Stimulated activated CD8-positive, alpha-beta memory T cell treated with anti-CD3 and anti-CD28 coated beads, Interleukin-7, amount 100 ng/mL, for 1 hour (primary cell): ENCODE measurements at places on chromosomes 5 and 9.

- no peak for DNase-seq
Measured at GRCh38 chr9:111851553-111851952, 45.1 kb upstream of the UGCG start.

GRCh38 chr5:160048131-160048530 lies 39.2 kb downstream of the TTC1 start:
- no peak for DNase-seq

DNA sequence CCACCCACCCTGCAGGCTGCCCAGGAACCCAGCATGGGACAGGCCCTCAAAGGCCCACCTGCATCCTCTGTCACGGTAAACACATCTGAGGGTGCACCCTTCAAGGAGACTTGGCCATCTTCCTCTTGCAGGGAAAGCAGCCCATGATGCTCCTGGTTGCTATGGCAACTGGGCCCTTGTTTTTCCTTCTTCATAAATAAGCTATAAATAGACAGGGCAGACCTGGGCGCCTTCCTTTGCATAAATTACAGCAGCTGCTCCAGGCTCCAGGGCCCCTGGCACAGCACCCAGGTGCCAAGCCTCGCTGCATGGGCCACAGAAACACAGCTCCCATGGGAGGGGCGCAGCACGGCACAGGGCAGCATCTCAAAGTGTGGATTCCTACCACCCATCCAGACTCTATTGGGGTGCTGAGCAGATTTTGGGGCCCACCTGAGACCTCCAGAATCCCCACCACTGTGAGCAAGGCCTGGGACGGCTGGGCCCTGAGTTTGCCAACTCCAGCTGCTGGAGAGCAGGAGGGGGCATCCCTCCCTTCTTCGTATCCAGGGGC lies 5.8 kb upstream of the PSMB7 start:
- DNase-seq: no peak

DNA sequence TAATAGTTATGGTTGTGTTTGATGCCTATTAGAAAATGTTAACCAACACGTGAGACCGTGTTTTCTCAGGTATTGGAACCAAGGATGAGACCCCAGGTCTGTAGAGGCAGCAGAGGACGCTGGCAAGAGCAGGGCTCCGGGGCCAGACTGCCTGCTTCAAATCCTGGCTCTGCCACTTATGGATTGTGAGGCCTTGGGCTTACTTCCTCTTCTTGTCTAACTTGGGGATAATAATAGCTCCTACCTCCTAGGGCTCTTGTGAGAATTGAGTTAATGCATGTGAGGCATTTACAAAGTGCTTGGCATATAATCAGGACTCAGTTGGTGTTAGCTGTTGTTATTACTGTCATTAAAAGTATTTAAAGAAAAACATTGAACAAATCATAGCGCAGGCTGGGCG lies 85.5 kb upstream of the PITX1 start:
- DNase-seq: no peak

- no peak for DNase-seq
Measured at GRCh38 chr9:75939536-75940111, 49.2 kb downstream of the PCSK5 start.

DNA sequence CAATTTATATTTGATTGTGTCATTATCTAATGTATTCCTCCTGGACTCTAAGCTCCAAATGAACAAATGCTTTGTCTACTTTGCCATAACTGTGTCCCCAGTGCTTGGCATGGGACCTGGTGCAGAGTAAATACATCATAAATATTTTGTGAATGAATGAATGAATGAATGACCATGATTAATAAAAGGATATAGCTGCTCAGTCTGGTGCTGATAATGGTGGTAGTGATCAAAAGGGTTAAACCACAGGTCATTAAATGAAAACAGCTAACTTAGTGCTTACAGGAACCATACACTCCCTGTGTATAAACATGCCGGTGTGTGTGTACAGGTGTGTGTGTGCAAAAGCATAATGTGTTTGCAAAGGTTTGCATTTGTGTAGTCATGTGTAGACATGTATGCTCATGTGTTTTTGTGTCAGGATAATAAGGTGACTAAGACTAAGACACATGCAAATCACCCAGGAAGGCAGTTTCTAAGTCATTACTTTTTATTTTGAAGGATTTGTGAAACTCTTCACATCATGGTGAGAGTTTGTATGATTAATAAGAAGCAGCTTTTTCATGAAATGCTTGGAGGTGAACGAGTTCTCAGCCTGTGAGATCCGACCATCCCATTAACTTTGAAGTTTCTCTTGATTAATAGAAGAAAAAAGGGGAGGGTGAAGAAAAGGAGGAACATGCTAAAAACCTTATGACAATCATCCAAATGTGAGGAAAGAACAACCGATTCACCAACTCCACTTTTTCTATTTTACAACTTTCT lies 24.6 kb downstream of the SPARC start:
- no peak for DNase-seq

DNA sequence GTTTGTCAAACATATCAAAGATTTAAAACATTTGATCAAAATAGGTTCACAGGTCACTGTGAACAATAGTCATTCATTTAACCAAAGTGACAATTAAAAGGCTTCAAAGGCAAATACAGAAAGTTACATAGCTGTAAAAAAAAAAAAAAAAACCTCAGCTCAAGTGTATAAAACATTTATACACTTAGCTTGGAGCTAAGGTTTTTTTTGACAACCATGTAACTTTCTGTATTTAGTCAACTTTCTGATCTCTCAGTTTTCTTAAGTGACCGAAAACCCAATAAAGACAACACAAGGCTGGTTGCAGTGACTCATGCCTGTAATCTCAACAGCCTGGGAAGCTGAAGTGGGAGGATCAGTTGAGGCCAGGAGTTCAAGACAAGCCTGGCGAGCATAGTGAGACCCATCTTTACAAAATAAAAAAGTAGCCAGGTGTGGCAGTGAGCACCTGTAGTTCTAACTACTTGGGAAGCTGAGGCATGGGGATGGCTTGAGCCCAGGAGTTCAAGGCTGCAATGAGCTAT lies 16.4 kb upstream of the UBTD2 start:
- no peak for DNase-seq

GRCh38 chr9:20065796-20066700 lies 277.2 kb upstream of the SLC24A2 start:
- DNase-seq: no peak

GRCh38 chr9:26426551-26427131 lies 466.0 kb downstream of the CAAP1 start:
- DNase-seq: no peak

DNA sequence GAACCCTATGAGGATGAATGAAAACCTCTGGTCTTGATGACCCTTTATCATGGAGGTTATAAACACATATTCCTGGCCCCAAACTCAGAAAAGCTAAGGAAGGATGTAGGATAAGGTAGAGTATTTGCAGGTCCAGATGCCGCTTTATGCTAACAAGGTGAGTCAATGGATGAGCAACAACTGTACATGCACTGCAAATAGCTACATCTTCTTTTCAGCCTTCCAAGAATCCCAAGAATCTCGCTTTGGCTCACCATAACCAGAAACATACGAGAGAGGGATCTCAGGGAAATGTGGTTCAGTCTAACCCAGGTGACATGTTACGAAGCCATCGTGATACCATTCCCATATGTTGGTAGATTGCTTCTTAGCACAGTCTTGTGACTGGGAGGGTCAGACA lies 152.3 kb upstream of the ANKH start:
- DNase-seq: no peak

DNA sequence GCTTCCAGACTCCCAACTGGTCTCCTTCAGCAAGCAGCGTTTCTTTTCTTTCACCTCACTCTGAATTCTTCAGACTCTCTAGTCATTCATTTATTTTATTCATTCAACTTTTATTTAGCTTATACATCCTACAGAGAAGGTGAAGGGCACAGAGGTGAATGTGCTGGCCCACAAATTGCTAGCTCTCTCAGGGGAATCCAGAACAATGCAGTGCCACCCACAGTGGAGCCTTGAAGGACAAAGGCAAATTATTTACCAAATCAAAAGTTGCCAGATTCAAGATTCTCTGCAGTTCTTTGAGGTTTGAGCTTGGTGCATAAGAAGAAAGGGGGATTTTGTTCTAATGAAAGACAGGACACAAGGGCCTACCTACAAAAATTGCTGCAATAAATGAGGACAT lies 29.7 kb downstream of the GRIA1 start:
- DNase-seq: no peak

GRCh38 chr9:127794001-127794791 lies 8.4 kb downstream of the CDK9 start:
- no peak for DNase-seq

DNA sequence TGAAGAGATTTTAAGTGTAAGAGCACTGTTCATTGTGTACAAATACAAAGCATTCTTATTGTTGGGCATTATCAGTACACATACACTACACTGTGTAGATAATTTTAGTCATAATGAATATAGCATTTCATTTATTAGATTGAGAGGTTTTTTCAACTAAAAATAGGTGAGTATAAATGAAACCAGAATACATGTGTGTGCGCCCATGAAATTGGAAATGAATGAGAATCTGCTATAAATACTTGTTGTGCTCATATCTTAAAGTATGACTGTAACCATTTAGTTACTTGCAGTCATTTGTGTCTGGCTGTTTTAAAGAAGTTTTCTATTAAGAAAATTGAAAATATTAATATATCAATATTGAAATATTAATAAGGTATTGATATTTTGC lies 189.0 kb upstream of the MEF2C start:
- no peak for DNase-seq

DNA sequence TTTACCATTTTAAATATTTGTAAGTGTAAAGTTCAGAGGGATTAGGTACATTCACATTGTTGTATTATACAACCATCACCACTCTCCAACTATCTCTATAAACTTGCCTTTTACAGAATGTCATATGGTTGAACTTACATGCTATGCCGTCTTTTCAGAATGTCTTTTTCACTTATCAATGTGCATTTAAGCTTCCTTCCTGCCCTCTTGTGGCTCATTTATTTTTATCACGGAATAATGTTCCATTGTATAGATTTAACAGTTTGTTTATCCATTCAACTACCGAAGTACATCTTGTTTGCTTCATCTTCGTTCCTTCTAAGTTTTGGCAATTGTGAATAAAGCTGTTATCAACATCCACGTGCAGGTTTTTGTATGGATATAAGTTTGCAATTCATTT lies 133.3 kb upstream of the C6 start:
- DNase-seq: no peak

DNA sequence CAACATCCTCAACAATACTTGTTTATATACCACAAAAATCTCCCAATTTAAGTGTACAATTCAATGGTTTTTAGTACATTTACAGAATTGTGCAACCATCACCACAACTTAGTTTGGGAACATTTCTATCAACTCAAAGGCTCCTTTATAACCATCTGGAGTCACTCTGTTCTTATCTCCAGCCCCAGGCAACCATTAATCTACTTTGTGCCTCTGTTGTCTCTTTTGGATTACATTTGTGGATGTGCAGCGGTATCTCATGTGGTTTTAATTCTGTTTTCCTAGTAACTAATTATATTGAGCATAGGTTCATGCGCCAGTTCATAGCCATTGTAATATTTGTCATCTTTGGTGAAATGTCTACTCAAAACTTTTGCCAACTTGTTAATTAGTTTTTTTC lies 14.4 kb downstream of the ADAMTS19 start:
- DNase-seq: no peak

- peak; percentile 13 for DNase-seq
Measured at GRCh38 chr5:50667023-50667652, 701 bp downstream of the PARP8 start.

- no peak for DNase-seq
Measured at GRCh38 chr5:151870820-151871219, 53.8 kb downstream of the GLRA1 start.

- DNase-seq: no peak
Measured at GRCh38 chr5:111070272-111071134, 1.0 kb upstream of the TSLP start.

DNA sequence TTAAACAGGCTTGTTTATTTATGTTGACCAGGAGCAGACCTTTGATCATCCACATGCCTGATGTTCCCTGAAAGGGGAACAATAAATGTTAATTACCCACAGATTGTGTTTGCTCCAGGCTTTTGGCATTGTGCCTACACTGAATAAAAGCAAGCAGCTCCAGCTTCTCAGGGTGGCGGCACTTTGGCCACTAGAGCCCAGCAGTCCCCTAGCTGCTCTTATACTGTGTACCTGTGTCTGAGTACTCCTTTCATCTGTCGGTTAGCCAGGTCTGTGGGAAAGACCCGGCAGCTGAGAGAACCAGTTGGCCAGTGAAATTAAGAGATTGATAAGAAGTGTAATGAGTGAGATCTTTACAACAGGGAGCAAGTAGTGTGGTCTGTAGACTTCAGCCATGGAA lies 254.8 kb upstream of the FTMT start:
- DNase-seq: no peak

- no peak for DNase-seq
Measured at GRCh38 chr5:126351153-126351552, 72.1 kb upstream of the GRAMD2B start.

DNA sequence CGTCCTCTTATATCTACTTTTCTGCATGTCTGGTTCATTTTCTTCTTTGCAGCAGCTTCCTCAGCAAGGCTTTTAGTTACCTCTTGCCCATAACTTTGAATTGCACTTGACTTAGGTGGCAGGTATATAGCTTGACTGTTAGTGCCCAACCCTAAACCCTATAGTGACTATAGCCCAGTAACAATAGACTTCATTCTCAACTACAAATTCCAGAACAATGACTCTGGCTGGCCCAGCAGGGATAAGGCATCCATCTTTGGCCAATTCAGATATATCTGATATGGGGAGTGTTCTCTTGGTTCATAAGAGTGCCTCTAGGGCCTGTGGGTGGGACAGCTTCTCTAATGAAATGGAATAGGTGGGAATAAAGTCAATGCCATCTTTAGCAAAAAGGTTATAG lies 246.2 kb downstream of the DMRT2 start:
- DNase-seq: no peak

- DNase-seq: no peak
Measured at GRCh38 chr5:74762599-74762998, 4.3 kb downstream of the GFM2 start.

DNA sequence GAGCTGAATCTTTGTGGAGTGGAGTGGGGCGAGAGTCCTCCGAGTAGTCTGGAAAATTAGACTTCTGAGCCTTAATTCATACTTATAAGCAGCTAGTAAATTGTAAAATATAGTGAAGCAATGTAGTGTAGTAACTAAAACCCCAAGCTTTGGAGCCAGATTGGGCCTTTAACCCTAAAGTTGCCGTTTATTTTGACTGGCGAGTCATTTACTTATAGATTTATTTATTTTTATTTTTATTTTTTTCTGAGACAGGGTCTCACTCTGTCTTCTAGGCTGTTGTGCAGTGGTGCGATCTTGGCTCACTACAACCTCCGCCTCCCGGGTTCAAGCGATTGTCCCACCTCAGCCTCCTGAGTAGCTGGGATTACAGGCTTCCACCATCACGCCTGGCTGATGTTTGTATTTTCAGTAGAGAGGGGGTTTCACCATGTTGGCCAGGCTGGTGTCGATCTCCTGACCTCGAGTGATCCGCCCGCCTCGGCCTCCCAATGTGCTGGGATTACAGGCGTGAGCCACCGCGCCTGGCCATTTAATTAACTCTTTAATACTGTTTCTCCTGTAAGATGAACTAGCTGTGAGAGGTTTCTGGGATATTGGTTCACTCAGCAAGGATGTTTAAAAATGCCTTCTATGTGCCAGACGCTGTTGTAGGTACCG lies 687 bp upstream of the RPS23 start:
- no peak for DNase-seq

GRCh38 chr5:112986224-112986623 lies 9.6 kb downstream of the DCP2 start:
- no peak for DNase-seq
